Fibroblast of skin of left quadriceps (primary cell): ENCODE measurements at places on chromosomes 13 and 19.

GRCh38 chr19:18274781-18275356 lies 617 bp upstream of the IQCN start:
- no peak for DNase-seq

- no peak for DNase-seq
These were observed 54.7 kb upstream of the F7 start for GRCh38 chr13:113050734-113051431.

DNA sequence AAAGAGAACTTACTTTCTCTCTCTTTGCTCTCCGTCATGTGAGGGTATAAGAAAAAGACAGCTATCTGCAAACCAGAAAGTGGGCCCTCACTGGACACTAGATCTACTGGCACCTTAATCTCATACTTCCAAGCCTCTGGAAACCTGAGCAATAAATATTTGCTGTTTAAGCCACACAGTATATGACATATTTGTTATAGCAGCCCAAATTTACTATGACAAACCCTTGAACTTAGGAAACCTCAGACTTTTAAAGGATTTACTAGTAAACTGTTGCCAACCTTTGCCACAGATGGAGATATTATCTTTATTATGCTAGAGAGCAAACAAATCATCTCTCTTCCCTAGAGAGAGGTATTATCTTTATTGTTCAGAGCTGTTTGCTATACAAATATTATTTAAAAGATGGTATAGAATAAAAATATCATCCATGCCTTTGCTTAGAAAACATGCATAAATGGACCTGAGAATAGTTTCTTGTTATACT lies 1446.1 kb downstream of the SLITRK1 start:
- no peak for DNase-seq

DNA sequence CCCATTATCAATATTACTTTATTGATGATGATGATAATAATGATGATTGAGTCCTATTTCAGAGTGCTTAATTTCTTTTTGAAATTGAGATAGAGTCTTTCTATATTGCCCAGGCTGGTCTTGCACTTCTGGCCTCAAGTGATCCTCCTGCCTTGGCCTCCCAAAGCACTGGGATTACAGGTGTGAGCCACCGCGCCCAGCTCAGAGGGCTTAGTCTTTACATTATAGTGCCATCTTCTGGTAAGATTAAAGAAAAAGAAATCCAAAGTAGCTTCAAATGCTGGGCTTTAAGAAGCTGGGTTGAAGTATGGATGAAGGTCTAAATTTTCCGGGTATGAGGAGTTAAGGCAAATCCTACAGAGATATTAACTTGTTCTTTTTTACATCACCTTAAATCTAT lies 3.4 kb upstream of the ZNF333 start:
- DNase-seq, result no peak

DNA sequence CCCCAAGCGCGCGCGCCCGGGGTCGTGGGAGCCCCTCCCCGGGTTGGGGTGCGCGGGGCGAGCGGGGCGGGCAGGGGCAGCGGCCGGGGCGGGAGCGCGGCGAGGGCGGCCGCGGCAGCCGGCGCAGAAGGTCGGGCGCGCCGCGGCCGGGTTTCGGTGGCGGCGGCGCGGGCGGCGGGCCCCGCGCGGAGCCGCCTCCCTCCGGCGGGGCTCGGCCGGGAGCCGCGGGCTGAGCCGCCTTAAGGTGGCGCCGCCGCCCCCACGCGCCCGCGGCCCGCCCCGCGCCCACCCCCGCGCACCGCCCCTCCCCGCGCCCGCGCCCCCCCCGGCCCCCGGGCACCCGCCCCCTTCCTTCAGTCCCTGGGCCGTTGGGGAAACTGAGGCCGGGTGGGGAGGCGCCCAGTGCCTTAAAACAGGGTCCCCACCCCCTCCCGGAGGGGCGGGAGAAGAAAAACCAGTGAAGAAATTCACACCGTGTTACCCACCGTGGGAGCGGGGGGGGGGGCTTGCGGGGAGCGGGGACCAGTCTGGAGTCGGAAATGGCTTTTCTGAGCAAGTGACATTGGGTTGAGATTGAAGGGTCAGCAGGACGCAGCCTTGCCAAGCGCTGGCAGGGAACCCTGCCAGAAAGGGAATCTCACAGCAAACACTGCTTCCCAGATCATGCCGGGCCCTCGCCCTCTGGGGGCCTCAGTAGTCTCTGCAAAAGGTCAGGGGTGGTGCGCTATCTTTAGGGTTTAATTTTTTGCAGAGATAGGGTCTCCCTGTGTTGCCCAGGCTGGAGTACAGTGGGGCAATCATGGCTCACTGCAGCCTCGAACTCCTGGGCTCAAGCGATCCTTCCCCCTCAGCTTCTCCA lies at the start of gene TLE2:
TLE2 (minus strand) TSS at position 216 of the 859 bp plus-strand sequence. CDS start 376 bp downstream, outside the sequence.
- no peak for DNase-seq

GRCh38 chr13:106182404-106182803 lies 353.1 kb downstream of the EFNB2 start:
- peak; percentile 84 for DNase-seq

DNA sequence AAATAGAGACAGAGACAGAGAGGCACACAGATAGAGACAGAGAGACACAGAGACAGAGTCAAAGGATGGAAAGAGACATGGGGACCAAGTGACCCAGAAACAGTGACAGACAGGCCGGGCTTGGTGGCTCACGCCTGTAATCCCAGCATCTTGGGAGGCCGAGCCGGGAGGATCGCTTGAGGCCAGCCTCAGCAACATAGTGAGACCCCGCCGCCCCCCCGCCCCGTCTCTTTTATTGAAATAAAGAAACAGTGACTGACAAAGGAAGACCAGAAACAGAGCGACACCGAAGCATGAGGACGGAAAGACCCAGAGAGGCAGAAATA lies 848 bp upstream of the NECTIN2 start:
- no peak for DNase-seq

DNA sequence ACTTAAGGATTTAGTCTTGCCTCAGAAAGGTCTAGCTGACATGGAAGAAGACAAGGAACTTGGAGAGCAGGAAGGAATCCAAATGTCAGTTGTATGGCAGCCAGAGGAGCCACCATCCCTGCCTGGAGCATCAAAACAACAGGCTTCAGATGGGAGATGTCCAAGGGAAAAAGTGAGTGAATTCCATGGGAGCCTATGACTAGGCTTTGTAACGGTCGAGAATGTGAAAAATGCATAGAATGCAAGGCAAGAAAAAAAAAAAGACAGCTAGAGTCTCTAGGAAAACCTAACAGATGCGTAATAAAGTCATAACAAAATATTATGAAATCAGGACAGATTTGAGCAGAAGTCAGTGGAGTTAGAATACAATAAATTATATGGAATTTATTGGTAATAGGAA lies 183.7 kb upstream of the LSM14A start:
- DNase-seq, result no peak

- DNase-seq, result no peak
These were observed 42.2 kb downstream of the DHRS12 start for GRCh38 chr13:51761643-51762350.

GRCh38 chr19:11141937-11142527 lies 13.6 kb downstream of the SPC24 start:
- DNase-seq, result no peak

- DNase-seq, result no peak
These were observed 365.6 kb upstream of the SLC10A2 start for GRCh38 chr13:103431856-103432255.

DNA sequence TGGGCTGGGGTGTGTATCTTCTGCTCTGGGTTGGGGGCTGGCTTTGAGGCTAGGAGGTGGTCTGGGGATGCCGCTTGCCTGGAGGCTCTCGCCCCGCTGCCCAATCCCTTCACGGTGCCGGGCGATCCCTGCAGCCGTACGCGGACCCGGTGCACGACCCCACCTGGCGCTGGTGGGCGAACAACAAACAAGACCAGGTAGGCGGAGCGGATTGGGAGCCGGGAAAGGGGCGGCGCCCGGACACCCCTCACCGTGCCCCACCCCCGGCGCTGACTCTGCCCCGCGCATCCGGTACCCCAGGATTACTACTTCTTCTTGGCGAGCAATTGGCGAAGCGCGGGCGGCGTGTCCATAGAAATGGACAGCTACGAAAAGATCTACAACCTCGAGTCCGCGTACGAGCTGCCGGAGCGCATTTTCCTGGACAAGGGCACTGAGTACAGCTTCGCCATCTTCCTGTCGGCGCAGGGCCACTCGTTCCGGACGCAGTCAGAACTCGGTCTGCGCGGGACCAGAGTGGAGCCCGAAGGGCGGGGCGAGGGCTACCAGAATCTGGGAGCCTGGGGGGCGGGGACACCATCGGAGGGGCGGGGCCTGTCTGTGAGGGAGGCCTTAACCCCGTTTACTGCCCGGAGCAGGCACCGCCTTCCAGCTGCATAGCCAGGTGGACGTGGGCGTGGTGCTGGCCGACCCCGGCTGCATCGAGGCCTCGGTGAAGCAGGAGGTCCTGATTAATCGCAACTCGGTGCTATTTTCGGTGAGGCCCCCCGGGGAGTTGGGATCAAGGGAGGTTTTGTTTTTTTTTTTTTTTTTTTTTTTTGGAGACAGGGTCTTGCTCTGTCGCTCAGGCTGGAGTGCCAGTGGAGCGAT lies 12.1 kb upstream of the PSMD8 start:
- DNase-seq, result no peak

GRCh38 chr19:30062907-30063649 lies 121.0 kb downstream of the URI1 start:
- DNase-seq, result no peak

DNA sequence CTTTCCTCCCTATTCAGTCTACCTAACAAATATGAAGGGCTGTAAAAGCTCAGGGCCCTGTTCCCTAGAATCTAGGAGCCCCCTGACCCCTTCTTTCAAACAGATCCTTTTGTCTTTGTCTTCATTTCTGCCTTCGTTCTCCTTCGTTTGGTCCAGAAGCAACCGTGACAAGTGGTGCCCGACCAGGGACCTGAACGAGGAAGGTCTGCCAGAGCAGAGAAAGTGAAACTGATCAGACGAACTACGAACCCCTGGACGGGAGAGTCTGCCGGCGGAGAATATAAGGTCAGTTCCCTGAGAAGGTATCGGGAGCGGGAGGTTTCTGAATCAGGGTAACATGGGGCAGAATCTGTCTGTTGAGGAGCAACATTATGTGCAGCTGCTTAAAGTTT lies 751 bp downstream of the ERVK3-1 start:
- DNase-seq, result no peak

DNA sequence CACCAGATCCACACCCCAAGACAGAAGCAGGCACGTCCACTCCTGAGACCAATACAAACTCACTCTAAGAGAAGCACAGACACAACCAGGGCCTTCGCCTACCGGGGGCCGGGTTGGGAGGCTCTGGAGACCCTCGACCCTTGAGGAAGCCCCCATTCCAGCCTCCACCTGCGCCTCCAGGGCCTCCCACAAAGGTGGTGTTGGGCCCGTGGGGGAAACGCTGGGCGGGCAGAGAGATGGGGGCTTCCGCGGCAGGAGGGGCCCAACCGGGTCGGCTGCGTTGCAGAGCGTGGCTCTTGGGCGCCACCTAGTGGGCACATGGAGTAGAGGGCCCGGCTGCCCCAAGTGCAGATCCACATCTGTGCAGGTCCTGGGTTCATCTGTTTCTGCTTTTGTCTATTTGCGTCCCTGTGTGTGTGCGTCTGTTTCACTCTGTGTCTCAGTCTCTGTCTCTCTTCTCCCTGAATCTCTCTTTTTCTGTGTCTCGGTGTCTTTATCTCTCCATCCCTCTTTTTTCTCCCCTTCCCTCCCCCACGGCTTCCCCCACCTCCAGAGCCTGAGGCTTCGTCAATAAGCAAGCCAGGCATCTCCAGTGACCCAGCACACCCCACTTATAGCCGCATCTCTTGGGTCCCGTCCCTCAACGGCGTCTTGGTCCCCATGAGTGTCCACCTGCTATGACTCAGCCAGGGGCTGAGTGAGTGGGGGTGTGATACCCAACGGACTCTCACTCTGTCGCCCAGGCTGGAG lies 10.5 kb upstream of the TINCR start:
- DNase-seq, result peak; percentile 32

- no peak for DNase-seq
These were observed 1.9 kb downstream of the CBARP start for GRCh38 chr19:1235625-1236538.

DNA sequence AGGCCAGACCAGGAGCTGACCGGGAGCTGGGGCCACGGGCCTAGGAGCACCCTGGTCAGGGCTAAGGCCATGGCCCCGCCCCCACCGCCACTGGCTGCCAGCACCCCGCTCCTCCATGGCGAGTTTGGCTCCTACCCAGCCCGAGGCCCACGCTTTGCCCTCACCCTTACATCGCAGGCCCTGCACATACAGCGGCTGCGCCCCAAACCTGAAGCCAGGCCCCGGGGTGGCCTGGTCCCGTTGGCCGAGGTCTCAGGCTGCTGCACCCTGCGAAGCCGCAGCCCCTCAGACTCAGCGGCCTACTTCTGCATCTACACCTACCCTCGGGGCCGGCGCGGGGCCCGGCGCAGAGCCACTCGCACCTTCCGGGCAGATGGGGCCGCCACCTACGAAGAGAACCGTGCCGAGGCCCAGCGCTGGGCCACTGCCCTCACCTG lies 6.6 kb downstream of the SPHK2 start:
- DNase-seq, result no peak

DNA sequence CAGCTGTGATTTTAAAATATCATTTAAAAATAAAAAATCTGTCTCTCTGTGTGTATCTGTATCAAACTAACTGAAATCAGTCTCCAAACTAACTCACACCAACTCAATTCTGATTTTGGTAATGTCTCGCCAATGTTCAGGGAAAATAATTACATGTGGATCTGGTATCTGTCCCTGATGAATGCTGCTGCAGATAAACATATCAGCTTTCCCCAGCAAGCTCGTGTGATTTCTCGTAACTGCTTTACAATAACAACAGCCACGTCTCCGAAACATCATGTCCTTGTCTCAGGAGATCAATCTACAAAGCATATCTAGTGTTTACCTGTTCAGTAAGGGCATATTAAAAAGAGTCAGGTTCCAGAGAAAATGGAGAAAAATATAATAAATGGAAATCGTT lies 129.0 kb downstream of the IRS2 start:
- DNase-seq, result no peak

- DNase-seq, result no peak
These were observed 6.3 kb downstream of the ZNF45 start for GRCh38 chr19:43928820-43929219.

DNA sequence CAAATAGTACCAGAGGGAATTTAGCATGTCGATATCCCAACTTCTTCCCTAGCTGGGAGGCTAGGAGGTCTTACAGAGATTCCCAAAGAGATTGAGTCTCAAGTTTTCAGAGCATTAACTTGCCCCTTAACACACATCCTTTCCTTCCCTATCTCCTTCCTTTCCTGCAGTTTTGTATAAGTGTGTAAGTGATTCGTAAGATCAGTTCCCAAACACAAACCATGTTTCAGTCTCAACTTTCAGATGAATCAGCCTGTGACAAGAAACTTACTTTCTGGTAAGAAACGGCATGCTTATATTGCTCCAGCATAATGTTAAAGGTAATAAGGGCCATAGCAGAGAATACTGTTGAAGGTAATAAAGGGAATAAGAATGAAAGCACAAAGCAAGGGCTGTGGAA lies 472.2 kb downstream of the LIG4 start:
- no peak for DNase-seq

- no peak for DNase-seq
These were observed 883 bp downstream of the ZNF441 start for GRCh38 chr19:11767633-11768133.

- DNase-seq, result peak; percentile 9
These were observed 19.9 kb downstream of the TINCR start for GRCh38 chr19:5547881-5548280.
